Foreskin keratinocyte (primary cell): ENCODE measurements at places on chromosomes 7 and 10. TPM values are rescaled to one million over a fixed set of nuclear protein-coding genes. Genes with fewer than 3 reads are reported as not detected.

The HOXA3 gene
- total RNA-seq, result 1.2 and 2.1 TPM in 2 replicates

The CCL26 gene
- total RNA-seq, result not detected in 2 replicates

The ACSL5 gene
- not detected in 2 replicates for total RNA-seq

The CPN1 gene
- total RNA-seq, result not detected in 2 replicates

The GPR85 gene
- 0.63 and 0.68 TPM in 2 replicates for total RNA-seq

The SH2D4B gene
- total RNA-seq, result not detected in 2 replicates

The TMEM270 gene
- not detected in 2 replicates for total RNA-seq

The GNAT3 gene
- not detected in 2 replicates for total RNA-seq
